Tibial nerve (tissue), 4 donors: ENCODE measurements at places on chromosomes 5 and 9. TPM values are rescaled to one million over a fixed set of nuclear protein-coding genes. Genes with fewer than 3 reads are reported as not detected.

GRCh38 chr5:1851290-1851934 lies 31.3 kb downstream of the IRX4 start:
- no peak overlapping the region for H3K27ac ChIP-seq
- peaks cover 58% of the 10 kb centered on the region for H3K27me3 ChIP-seq
- no peaks in the 10 kb centered on the region for H3K36me3 ChIP-seq
- no peak overlapping the region for H3K4me3 ChIP-seq
- no peaks in the 10 kb centered on the region for H3K4me1 ChIP-seq

DNA sequence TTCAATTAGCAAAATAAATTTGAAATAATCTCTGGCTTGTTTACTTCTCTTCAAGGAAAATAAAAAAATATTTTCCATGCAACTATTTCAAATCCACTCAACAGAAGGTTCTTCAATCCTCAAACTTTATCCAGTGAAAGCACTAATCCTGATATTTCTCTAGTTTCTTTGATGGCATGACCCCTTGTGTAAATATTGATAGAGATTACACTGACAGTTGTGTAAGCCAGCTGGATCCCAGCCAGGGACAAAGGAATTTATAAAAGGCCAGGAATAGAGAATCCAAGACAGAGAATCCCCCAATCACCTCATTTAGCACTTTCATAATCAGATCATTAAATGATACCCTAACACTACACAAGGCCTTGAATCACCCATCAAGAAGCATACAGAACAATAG lies 135.2 kb downstream of the GNA14 start:
- H3K4me3 ChIP-seq: no peak overlapping the region
- H3K36me3 ChIP-seq: no peaks in the 10 kb centered on the region
- DNase-seq: no peak
- H3K27ac ChIP-seq: no peak overlapping the region

Gene LCP2
- total RNA-seq: 53.8 TPM

Gene RIMOC1
- 12.3 TPM for total RNA-seq

DNA sequence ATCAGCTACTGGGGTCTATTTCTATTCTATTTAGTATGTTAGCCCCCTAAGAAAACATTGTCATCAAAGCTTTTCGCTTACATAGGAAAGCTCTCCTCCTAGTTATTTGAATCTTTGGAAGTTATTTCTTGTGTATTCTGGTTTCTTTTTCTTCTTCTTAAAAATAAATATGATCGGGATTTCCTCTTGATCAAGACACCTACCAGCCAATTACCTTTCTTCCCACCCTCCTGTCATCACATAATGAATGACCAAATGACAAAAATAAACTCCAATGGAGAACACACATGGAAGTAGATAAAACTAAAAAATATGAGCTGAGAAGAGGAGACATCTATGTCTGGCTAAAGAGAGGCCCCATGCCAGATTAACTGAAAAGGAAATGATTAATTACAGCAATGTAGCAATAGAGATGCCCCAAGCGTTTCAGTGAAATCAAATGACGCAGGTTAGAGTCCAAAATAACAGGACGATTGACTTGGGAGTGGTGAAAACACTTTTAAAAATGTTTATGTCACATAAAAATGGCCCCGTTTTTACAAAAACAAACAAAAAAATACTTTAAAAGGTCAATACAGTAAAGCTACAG lies 59.5 kb upstream of the PCSK1 start:
- H3K4me1 ChIP-seq: no peaks in the 10 kb centered on the region
- DNase-seq: no peak
- H3K4me3 ChIP-seq: no peak overlapping the region
- no peaks in the 10 kb centered on the region for H3K36me3 ChIP-seq

Gene GBGT1
- 40.6 TPM for total RNA-seq

Gene TIMD4
- total RNA-seq: not detected

DNA sequence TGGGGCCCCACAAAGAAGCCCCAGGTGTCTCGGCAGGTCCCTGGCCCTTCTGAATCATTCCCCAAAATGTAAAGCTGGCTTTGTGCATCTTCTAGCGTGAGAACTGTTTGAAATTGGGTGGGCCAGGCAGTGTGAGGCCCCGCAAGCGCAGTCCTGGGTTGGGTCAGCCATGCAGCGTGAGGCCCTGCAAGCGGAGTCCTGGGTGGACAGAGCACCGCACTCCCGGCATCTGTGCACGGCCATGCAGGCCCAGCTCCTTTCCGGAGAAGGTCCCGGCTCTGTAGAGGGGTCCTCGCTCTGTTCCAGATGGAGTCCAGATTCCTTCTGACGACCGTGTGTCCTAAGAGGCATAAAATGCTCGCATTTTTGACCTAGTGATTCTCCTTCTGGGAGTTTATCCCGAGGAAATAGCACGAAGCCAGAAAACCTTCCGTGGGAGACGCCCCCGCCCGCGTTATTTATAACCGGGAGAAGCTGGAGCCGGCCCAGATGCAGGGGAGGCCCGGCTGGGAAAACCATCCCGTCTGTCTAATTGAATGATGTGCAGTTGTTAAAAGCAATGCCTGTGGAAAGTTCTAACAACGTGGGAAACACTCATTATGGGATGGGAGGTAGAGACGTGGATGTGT lies 19.4 kb upstream of the NOTCH1 start:
- no peak overlapping the region for H3K4me3 ChIP-seq
- no peaks in the 10 kb centered on the region for H3K36me3 ChIP-seq
- no peak for DNase-seq

GRCh38 chr9:27514551-27514950 lies 9.5 kb upstream of the IFNK start:
- H3K4me1 ChIP-seq: no peaks in the 10 kb centered on the region
- no peak overlapping the region for H3K4me3 ChIP-seq
- H3K27ac ChIP-seq: no peak overlapping the region
- H3K36me3 ChIP-seq: no peaks in the 10 kb centered on the region
- no peaks in the 10 kb centered on the region for H3K27me3 ChIP-seq

Gene DBH
- not detected for total RNA-seq

GRCh38 chr5:149447373-149448367 lies 68.6 kb upstream of the IL17B start:
- H3K27me3 ChIP-seq: no peaks in the 10 kb centered on the region
- no peak overlapping the region for H3K4me3 ChIP-seq
- DNase-seq: no peak
- peaks cover 17% of the 10 kb centered on the region for H3K4me1 ChIP-seq
- no peak overlapping the region for H3K27ac ChIP-seq

DNA sequence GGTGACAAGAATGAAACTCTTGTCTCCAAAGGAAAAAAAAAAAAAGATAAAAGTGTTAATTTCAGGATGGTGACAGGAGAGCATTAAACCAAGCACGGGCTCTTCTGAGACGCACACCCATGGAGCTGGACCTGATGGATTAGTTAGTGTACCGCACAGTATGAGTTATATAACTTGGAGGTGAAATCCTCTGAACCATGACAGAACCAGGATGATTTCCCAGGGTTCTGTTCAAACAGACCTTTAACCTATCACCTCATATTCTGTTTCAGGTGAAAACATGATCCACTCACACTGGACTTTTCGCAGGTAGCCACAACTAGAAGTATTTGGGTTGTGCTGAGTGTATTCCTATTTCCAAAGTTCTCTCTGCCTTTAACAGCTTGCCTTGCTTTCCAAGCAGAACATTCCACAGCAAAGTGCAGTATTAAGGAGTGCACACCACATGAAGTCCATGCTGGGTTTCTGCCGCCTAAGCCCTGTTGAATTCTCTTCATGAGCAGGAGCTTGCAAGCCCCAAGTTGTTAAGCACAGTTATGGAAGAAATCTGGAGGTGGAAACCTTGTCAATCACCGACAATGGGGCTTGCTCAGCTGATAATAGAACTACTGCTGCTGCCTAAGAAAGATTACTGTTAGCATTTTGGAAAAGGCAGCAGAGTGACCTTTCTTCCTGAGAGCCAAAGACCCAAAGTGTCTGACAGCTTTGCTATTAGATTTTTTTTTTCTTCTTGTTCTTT lies 461.7 kb downstream of the TLE1 start:
- no peaks in the 10 kb centered on the region for H3K36me3 ChIP-seq
- no peak overlapping the region for H3K27ac ChIP-seq
- no peak overlapping the region for H3K4me3 ChIP-seq
- H3K4me1 ChIP-seq: no peaks in the 10 kb centered on the region

GRCh38 chr9:121217609-121218292 lies 16.1 kb upstream of the RAB14 start:
- no peak overlapping the region for H3K4me3 ChIP-seq
- peaks cover 17% of the 10 kb centered on the region for H3K4me1 ChIP-seq
- no peak overlapping the region for H3K27ac ChIP-seq
- H3K27me3 ChIP-seq: no peaks in the 10 kb centered on the region
- H3K36me3 ChIP-seq: no peaks in the 10 kb centered on the region

Gene NXNL2
- total RNA-seq: 4.6 TPM

Gene DCANP1
- not detected for total RNA-seq
